NCI-H748 treated with DMSO at 0.1 percent for 48 hours (cell line): ENCODE measurements at places on chromosomes 16 and 17.

- no peak for DNase-seq
Measured at GRCh38 chr17:57415751-57416207, 159.5 kb downstream of the MSI2 start.

- no peak for DNase-seq
Measured at GRCh38 chr17:4201226-4201625, 58.2 kb downstream of the CYB5D2 start.

- peak; percentile 85 for DNase-seq
Measured at GRCh38 chr16:30697264-30698138, 1.5 kb upstream of the SRCAP start.

- DNase-seq: no peak
Measured at GRCh38 chr17:82882715-82883418, 43.0 kb upstream of the ZNF750 start.

GRCh38 chr17:27315322-27315721 is 21.4 kb downstream of the WSB1 start:
- no peak for DNase-seq

DNA sequence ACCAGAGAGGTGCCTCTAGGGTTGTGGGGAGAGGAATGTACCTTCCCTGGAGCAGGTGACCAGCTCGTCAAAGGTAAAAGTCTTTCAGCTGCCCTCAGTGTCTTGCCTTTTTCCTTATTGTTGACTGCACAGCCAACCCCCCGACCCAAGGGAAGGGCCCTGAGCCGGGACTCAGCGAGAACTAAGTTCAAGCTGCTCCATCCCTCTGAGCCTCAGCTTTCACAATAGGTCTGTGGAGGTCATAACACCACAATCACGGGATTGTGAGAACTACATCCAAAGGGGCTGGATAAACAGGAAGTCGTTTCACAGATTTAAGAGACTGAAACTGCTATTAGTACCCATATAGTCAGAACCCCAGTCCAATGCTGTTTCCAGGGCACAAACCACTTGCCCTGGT is 2.6 kb upstream of the KRT36 start:
- no peak for DNase-seq

DNA sequence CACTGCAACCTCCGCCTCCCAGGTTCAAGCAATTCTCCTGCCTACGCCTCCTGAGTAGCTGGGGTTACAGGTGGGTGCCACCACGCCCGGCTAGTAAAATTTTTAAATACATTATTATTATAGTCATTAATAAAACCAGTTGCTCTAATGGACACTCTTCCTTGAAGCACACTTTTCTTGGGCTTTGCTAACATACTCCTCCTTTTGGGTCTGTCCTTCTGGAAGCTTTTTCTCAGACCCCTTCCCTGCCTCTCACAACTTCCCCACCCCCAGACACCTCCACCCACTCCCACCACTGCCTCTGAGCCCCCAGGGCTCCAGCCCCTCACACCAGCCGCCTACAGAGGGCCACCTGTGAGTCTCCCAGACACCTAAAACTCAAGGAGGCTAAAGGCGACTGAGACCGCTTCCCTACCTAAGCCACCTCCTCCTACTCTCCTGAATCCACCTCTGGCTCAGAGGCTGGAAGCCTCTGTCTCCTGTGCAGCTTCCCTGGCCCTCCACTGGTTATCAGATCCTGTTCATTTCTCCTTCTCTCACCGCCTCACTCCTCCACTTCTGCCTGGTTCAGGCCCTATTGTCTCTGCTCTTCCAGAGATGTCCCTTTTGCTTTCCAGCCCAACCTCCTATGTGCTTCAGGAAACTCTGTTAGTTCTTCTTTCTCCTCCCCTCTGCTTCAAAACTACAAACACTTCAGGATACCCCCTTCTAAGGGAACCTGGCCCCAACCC is 2.1 kb upstream of the CUEDC1 start:
- DNase-seq: no peak

DNA sequence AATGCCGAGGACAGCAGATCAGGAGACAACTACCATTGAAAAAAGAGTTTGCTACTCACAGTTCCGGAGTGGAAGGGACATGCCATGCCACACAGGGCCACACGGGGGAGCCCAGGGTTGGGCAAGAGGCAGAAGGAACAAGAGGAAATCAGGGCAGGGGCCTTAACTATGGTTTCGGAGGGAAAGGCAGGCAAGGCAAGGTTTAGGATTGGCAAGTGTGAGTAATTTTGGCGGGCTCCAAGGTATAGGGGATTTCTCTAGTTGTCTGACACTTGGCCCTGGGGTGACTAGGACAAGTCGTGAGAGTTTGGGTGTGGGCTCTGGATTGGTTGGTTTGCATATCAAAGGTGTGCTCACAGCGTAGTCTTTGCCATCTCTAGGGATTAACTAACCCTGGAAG is 27.0 kb upstream of the NTN1 start:
- peak; percentile 49 for DNase-seq

GRCh38 chr16:67302076-67302475 is 22.7 kb downstream of the PLEKHG4 start:
- DNase-seq: no peak

DNA sequence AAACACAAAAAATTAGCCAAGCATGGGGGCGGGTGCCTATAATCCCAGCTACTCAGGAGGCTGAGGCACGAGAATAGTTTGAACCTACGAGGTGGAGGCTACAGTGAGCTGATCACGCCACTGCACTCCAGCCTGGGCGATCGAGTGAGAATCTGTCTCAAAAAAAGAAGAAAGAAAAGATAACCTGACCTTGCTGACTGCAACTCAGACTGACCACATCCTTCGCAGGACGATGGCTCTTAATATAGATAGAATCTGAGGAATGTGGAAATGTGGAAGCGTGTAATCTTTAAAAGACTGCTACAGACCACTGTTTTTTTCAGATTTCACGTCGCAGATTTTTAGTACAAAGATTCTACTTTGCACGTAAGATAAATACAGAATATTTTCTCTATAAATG is 37.8 kb downstream of the KLHDC4 start:
- DNase-seq: no peak

DNA sequence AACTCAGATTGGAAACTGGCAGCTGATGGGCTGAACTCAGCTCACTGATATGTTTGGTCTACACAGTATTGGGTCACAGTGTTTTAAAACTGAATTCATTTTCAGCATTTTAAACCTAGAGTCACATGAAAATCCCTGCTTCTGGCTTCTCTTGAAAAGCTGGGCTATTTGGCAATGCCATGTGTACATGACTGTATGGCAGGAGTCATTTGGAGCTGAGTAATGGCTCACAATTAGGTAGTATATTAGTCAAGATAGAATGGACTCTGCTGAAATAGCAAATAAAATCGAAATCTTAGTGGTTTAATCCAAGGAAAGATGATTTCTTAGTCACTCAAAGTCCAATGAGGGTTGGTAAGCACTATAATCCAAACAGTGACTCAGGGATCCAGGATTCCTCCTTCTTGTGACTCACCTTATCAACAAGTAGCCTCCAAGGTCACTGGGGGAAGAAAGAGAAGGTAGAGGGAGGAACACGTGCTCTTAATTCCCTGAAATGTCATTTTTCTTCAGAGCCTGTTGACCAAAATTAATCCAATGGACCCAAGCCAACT is 13.9 kb upstream of the PMP22 start:
- no peak for DNase-seq
